ENCODE measurements at places on chromosomes 1 and 21.

DNA sequence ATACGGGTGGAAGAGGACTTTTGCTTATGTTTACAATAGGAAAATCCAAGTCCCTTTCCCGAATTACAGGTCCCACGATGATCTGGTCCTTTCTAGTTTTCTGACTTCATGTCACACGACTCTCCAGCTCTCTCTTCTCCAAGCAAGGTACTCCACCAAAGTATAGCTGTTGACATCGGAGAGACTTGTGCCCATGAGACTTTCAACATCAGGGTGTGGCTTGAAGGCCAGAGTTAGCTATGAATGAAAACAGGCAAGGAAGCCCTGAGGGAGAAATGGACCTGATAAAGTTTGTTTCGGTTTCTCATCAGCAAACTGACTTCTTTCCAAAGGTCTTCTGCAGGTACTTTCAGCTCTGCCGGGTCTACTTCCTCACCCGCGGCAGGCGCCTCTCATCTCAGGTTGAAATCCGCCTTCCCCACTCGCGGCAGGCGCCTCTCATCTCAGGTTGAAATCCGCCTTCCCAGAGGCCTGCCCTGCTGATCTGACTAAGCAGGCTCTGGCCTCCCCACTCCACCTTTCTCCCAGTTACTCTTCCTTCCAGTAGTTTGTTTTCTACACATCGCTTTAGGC, 2.1 kb upstream of the PER3 start:
- DNase-seq: no peak

DNA sequence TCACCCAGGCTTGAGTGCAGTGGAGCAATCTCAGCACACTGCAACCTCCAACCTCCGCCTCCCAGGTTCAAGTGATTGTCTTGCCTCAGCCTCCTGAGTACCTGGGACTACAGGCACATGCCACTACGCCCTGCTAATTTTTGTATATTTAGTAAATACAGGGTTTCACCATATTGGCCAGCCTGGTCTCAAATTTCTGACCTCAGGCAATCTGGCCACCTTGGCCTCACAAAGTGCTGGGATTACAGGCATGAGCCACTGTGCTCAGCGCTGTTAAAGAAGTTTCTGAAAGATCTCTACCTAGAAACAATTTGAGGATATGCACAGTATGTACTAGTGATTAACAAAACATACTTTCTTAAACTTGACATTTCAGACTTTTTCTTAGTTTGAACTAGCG, 182.6 kb upstream of the ESRRG start:
- no peak for DNase-seq

DNA sequence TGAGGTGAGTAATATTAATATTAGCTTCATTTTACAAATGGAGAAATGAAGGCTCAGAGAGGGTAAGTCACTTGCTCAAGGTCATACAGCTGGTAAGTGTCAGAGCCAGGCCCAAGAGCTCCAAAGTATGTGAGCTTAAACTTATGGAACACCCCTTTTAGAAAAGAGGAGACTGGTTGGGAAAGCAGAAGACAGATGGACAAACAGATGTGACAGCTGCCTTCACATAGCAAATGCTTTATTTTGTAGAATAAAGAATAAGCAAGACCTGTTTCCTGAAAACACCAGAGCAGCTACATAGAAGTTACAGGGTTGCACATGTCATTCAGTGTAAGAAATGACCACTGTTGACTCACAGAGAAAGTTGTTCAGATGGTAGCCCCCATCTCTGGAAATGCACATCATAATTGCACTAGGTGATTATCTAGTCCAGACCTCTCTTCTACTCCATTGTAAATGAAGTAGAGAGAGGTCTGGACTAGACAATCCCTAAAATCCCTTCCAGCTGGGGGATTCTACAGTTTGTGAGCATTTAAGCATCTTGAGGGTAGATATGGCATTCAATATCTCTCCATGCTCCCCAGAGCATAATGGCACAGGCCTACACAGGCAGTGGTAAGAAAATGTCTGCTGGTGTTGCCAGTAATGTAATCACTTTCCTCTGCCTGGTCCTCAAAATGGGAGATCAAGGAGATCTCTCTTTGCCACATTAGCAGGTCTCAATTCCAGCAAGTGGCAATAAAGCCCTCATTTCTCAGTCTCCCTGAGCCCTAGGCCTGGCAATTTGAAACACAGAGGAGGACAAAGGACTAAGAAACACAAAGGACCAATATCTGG, 188.2 kb upstream of the FGGY start:
- DNase-seq: no peak

DNA sequence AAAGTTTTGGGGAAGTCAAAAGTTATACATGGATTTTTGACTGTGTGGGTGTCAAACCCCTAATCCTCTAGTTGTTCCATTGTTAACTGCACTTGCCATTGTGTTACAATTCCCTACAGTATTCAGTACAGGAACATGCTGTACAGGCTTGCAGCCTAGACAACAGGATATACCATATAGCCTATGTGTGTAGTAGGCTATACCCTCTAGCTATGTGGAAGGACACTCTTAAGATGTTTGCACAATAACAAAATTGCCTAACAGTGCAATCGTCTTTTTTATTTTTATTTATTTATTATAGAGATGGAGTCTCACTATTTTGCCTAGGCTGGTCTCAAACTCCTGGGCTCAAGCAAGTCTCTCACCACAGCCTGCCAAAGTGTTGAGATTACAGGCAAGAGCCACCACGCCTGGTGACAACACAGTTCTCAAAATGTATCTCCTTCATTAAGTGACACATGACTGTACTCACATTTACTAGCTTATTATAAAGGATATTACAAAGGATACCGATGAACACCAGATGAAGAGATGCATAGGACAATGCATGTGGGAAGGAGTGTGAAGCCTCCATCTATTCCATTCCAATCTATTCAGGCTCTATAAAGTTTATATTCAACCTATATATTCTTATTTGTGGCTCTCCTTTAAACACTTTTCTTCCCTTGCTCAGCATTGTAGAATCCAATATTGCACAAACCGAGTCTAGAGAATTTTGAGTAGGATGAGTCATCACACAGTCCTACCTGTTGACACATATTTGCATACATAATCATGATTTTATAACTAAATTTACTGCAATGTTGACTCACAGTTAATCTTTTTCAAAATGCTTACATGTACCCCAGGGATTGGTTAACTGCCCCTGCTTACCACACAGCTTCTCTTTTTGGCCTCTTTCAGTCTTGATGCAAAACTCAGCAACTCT, 28.4 kb upstream of the CEP350 start:
- no peak for DNase-seq

DNA sequence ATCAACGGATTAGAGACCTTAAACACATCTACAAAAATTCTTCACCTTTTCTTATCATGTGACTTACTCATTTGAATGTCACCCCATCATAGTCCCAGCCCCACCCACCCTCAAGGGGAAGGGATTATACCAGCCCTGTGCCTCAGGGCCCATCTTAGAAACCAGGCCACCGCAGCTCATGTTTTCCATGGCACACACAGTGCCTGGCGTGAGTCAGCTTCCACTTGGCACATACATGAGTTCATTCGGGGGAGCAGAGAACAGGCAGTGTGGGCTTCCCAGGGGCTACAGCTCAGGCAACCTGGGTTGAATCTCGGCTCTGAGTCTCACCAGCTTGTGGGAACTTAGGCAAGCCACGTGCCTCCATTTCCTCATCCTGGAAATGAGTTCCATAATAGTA, 310.6 kb downstream of the NPHP4 start:
- DNase-seq: no peak

GRCh38 chr21:45889256-45889655, 92.3 kb upstream of the COL6A1 start:
- no peak for DNase-seq

- DNase-seq: no peak
Observed at GRCh38 chr1:35201631-35202030, 8.7 kb upstream of the SFPQ start.

- no peak for DNase-seq
Observed at GRCh38 chr1:170694172-170694926, 30.4 kb downstream of the PRRX1 start.

DNA sequence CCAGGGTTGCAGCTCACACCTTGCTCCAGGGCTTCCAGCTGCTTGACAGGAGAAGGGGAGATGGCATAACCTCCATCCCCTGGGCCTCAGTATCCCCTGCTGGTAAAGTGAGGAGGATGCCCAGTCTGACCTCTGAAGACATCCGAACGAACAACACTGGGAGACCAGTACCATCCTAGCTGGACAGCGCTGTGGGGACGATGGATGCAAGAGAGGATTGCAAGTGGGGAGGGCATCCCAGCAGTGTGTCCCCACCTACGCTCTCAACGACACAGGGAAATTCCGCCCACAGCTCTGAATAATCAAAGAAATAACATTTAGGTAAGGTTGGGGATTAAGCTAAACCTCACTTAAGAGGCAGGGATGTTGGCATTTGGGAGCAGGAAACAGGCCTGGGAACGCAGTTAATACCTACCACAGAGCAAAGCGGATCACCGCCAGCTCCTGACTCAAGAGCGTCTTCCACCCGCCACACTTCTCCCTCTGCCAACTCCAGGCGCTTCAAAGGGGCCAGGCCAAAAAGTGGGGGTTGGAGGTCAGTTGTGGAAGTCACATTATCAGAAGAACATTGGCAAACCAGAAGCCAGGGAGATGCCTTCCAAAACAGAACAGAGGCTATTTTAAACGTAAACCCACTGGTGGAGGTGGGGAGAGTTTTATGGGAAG, 47.6 kb downstream of the SSBP3 start:
- no peak for DNase-seq
